Epithelial cell of esophagus (primary cell): ENCODE measurements at places on chromosomes 6 and 20.

DNA sequence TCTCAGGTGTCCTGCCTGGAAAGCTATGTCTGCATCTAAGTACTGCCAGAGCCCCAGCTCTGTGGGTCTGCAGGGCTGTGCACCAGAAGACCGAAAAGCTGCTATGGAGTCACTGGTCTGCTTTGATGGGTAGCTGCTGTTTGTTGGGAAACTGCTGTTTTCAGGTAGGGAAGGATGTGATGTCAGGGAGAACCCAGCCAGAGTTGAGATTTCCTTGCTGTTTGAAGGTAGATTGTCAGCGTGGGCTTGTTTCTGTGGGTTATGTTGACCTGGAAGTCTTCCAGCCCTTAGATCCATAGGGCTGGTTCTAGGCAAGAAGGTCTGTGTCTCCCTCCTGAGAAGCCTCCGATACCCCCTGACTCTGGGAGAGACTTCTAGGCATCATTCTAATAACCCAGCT lies 12.2 kb upstream of the SHLD1 start:
- DNase-seq, result no peak

- no peak for DNase-seq
These were observed 106.9 kb downstream of the TFAP2B start for GRCh38 chr6:50925548-50925947.

- DNase-seq, result peak; percentile 81
These were observed 22.6 kb upstream of the BTN3A2 start for GRCh38 chr6:26342106-26343004.

GRCh38 chr6:136956590-136957544 lies 34.8 kb downstream of the SLC35D3 start:
- no peak for DNase-seq

GRCh38 chr20:43840382-43841070 lies 74.1 kb upstream of the TOX2 start:
- no peak for DNase-seq

- DNase-seq, result no peak
These were observed 11.1 kb downstream of the ADTRP start for GRCh38 chr6:11767458-11767857.

GRCh38 chr6:166277892-166278578 lies 30.2 kb downstream of the PRR18 start:
- peak; percentile 17 for DNase-seq

DNA sequence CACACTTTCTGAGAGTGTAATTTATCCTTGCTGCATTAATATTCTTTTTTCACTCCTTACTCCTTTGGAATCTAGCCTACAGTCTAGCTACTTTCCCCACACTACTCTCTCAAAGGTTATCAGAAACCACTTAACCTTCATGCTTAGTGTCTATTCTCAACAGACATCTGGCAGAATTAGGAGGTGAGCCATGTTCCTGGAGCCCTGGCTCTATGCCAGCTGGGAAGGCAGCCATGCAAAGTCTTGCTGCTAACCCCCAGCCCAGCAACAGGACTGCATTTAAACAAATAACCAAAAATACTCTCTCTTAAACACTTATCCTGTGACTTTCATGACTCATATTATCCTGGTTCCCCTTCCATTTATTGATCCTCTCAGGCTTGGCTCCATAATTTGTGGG lies 260.2 kb downstream of the BCKDHB start:
- no peak for DNase-seq

DNA sequence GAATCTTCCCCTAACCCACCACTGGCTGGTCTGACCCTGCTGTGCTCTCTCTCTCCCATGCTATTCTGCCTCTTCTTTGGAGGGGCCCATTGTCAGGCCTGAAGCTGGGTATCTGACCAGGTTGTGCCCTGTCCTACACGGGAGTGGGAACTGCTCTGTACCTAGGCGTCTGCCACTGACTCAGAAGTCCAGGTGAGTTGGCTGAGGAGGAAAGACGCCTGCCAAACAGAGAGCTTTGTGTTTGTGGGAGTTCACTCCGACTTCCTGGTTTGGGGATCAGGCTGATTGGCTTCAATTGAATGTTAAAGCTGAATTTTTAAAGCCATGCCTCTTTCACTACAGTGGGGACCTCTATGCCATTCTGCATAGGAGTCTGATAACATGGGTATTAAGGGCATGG lies 136.0 kb downstream of the CCDC170 start:
- DNase-seq, result peak; percentile 68
